ENCODE measurements at places on chromosomes 2 and 18. TPM values are rescaled to one million over a fixed set of nuclear protein-coding genes. Genes with fewer than 3 reads are reported as not detected.

Gene GCA
- polyA plus RNA-seq: 15.0 TPM

Gene DLX1
- 0.10 TPM for polyA plus RNA-seq

Gene IFT172
- polyA plus RNA-seq: 35.2 TPM

Gene LYPD6
- polyA plus RNA-seq: not detected

- DNase-seq: no peak
These were observed 244.8 kb downstream of the MYCN start for GRCh38 chr2:16184945-16185660.

DNA sequence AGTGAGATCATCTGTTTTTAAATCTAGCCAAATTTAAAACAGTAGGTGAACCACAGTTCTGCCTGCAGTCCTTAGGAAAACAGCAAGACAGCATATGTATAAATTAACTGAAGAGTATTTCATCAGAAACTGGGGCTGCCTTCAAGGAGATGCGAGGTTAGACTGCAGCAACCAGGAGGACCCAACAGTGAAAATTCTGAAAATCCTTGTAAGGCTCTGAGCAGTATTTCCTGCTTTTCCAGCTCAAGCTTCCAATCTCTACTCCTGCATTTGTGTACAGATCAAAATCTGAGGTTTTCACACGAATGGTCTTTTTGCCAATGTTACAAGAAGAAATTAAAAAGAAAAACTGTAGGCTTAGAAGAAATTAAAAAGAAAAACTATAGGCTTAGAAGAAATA, 43.7 kb downstream of the CERKL start:
- no peak for DNase-seq

DNA sequence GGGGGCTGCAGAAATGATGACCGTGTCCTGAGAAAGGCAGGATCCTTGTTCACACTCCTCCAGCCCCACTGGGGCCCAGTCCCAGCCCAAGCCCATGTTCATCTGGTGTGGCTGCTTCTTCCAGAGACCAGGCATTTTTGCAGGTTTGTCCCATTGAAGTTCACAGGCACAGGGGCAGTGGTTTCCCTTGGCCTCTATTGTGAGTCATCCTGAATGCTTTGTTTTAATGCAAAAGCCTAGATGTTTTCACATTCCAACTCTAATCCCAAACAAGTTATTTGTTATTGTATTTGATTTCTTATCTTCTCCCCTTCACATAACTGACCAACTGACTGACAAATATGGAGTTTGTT, 426.4 kb upstream of the ID2 start:
- no peak for DNase-seq

DNA sequence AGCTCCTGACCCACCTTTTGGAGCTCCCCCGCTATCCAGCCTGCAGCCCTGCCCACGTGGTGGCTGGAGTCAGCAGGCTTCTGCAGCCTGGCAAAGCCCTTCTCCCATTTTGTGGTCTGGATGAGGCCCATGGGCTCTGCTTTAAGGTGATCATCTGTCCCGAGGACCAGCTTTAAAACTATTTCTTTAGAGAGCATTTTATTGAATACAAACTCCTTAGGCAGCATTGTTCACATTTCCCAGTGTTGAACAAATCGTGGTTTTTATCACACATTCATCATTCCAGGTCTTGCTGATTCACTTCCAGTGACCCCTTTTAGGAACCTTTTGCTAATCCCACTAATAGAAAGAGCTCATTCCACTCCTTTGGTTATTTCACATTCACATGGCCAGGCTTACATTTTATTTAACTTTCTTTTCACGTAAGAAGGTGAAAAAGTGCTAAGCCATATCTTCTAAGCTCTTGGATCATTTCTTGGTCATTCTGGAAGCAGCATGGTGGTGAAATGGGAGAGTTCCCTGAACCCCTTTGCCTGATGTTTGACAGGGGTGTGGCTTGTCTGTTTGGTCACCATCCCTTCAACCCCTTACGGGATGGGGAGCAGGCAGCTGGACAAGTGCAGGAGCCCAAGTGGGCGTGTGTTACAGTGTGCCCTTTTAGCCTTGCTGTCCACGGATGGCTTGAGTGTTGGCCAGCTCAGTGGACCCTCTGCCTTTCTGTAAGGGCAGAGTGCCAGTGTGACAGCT, 80.4 kb upstream of the RAPGEF4 start:
- DNase-seq: no peak

GRCh38 chr2:45007961-45008295, 1.3 kb downstream of the SIX2 start:
- DNase-seq: no peak

- peak; percentile 15 for DNase-seq
These were observed 26.9 kb upstream of the KCTD1 start for GRCh38 chr18:26574958-26575864.

GRCh38 chr2:132875193-132875592, 205.2 kb upstream of the LYPD1 start:
- no peak for DNase-seq

DNA sequence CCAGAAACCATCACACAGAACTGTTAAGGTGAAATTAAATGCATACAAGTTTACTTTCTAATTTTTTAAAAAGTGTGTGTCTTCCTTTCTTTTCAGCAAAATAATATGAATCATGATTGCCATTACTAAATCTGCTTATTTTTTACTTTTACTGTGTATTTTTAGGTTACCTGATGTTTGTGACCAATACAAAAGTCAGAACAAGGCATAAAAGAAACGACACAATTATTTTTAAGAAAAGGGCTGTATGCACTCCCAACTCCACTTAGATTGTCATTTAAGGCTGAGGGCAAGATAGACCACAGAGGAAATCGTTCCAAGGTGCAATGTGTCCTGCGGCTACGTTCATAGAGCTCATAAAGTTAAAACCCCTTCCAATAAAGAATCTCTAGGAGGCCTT, 797.0 kb downstream of the TDRD15 start:
- no peak for DNase-seq

GRCh38 chr2:219434718-219435525, at the start of gene SPEG:
Gene SPEG, plus strand, starts transcription at chr2:219434843. Its CDS starts 135 bp downstream, at chr2:219434978.
- no peak for DNase-seq

- DNase-seq: peak; percentile 66
These were observed at the start of gene EVA1A for GRCh38 chr2:75560768-75561565. Gene EVA1A, minus strand, starts transcription at chr2:75560939. Its CDS starts 42,799 bp downstream, at chr2:75518140.

- no peak for DNase-seq
These were observed 9.3 kb upstream of the NARS1 start for GRCh38 chr18:57630754-57631595.

DNA sequence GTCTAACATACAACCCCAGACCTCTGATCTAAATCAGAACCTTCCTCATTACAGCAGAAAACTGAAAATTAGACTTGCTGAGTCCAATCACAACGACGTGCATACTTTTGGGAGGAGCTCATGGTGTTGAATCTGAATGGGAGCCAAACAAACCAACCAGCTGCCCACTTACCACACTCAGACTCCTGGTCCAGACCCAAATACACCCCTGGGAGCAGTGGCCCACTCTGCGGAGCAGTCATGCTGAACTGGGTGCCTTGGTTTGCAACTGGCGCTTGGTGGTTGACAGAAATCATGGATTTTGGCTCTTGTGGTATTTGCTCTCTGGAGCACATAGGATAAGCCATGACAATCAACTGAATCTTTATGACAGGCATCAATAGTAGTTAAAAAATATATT, 253.6 kb upstream of the TNP1 start:
- no peak for DNase-seq

- DNase-seq: no peak
These were observed 78.3 kb downstream of the RND3 start for GRCh38 chr2:150409196-150409595.

DNA sequence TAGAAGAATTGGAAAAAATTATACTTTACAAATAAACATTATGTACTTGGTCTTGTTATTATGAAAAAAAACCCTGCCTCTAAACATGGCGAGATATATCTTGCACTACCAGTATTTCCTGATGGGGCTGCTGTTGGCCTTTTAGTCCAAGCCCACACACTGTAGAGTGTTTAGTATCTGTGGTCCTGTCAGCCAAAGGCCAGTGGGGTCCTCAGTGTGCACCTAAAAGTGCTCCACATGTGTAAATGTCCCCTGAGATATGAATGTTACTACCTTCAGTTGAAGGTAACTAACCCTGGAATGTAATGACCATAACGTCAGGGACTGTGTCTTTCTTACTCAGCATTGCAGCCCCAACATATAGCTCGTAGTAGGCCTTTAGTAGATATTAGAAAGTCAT, 71.1 kb upstream of the HK2 start:
- no peak for DNase-seq

Data from muscle of arm (tissue), 14 donors.